ENCODE measurements at places on chromosomes 1 and 21.

- DNase-seq = peak; percentile 91
Observed at GRCh38 chr1:11736746-11737639, 1.1 kb downstream of the AGTRAP start.

- DNase-seq = peak; percentile 22
Observed at GRCh38 chr1:153573351-153573750, 7.7 kb upstream of the S100A2 start.

GRCh38 chr1:236673289-236673919 is 12.9 kb upstream of the ACTN2 start:
- DNase-seq = no peak

DNA sequence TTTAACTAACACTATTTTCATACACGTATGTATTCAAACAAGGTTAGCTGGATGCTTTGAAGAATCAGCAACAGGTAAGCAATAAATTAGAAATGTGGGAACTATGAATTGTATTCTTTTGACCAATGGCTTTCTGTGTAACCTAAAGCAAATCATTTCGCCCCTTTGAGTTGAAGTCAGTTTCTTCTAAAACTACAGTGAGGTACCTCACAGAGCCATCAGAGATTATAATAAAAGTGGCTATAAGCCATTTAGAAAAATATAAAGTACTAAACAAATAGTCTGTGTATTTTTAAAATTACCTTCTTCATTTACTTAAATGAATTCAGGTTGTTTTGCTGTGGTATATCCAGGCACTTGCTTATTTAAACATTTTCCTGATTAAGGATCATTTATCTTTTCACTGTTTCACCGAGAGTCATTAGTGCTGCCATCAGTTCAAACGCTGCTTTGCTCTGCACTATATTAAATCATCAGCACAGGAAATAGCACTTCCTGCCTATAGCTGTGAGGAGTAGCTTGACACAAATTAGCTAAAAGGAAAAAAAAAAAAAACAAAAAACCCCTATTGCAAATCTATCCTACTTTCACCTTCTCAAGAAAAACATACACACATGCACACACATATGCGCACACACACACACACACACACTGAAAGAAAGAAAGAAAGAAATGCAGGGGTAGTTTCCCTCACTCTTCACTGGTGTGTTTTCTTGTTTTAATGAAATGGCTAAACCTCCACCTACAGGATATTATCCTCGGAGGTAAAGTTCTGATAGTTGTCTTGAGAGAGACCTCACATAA is 39.8 kb upstream of the C1orf105 start:
- DNase-seq = no peak

DNA sequence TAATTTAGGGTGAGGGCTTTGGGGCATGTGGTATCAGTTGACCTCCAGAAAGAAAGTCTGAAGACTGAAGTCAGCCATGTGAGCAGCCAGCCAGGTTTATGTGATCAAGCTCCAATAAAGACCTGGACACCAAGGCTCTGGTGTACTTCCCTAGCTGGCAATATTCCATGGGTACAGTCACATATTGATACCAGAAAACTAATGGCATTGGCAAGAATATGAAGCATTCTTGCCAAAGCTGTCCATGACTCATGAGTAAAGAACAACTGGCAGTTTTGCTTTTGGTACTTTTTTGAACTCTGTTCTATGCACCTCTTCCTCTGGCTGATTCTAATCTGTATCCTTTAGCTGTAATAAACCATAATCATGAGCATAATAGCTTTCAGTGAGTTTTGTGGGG is 415.3 kb upstream of the CAMK1G start:
- no peak for DNase-seq

DNA sequence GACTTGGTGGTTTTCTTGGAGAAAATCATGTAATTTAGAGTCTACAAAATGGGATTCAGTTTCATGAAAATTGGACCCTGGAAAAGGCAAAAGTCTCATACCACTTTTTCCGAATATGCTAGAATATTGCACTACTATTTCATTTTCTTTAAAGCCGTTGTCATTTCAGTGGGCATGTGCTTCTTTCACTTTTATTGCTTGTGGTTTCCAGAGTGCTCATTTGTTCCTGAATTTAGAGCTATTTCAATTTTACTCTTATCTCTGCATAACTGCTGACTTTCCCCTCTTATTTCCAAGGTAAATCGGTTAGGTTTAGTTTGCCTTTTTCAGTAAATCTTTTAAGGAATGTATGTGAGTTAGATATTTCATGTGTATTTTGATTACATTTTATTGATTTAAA is 11.6 kb downstream of the HHAT start:
- peak; percentile 37 for DNase-seq

- DNase-seq = peak; percentile 54
Observed at GRCh38 chr1:74180490-74180889, 17.5 kb downstream of the LRRIQ3 start.

DNA sequence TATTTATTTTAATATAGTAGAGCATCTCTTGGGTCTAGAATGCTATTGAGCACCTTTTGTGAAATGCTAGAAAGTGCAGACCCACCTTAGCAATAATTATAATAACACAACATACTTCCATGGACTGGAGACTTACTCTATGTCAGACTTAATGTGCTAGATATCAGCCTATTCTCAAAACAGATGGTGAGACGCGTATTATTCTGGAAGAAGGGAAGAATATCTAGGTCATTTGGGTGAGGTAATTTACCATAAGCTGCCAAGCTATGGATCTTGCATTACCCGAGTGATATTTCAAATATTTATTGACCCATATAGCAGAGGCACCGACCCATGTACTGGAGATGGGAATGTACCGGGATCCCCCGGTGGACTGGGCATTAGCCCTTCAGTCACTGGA is 20.6 kb upstream of the IFNLR1 start:
- no peak for DNase-seq

DNA sequence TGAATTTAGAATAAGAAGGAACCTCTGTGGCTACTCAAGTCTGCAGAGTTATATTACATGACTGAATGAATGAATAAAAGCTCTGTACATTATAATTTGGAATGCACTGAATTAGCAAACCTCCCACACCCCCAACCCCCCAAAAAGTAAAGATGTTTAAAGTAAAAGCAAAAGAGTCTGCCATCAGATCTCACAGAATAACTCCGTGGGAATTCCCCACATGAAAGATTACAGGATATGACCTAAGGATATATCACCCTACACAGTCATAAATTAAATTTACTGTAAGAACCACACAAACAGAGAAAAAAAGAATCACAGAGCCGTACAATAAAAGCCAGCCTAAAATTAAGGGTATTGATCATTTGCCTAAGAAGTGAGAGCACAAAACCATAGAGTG is 587.3 kb downstream of the PTPRC start:
- DNase-seq = no peak

- DNase-seq = no peak
Observed at GRCh38 chr21:36583591-36583990, 103.7 kb upstream of the CLDN14 start.

- peak; percentile 90 for DNase-seq
Observed at GRCh38 chr1:173190101-173190936, 16.8 kb downstream of the TNFSF4 start.

DNA sequence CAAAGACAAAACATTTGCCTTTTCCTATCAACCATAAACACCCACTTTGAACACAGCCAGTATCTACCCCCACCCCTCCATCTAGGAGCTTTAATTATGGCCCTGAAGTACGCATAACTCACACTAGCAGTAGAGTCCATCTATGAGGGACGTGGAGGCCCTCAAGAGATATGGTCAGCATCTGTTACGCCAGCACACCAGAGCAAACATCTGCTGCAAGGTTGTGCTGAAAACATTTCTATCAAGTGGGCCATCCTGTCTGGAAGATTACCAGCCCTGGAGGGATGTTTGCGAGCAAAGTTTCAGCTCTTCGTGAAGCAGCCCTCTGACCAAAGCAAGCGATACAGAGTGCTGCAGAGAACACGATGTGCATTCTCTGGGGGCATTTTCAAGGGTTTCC is 74.6 kb downstream of the SLC45A1 start:
- DNase-seq = no peak

DNA sequence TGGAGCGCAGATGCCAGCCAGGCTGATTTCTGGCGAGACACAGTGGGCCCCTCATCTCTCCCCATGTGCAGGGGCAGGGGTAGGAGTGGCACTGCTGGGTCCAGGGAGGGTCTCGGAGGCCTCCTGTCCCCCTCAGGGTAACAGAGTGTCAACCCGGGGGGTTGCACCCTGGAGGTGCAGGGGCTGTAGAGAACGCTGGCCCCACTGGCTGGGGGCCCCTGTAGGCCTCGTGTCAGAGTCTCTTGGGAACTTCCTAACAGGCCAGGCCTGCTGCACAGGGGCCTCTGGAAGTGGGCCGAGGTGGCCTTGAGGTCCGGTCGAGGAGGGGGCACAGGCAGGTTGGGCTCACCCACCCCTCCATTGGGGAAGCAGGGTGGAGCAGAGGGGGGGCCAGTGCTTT is 38.9 kb upstream of the AJAP1 start:
- DNase-seq = no peak

DNA sequence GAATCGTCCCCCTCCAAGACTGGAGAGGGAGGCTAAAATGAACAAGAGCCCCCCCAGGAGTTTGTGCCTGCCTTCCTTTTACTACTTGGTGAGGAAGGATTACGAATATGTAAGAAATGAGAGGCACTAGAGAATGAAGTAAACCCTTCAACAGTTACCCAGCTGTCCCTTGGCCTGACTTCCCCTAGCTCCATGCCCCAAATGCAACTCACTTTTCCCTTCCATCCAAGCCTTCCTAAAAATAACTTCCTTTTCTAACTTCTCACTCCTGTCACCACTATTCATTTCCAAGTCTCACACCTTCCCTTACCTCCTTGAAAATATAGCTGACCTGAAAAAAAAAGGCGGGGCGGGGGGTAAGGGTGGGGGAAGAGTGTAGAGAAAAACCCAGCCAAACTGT is 96.6 kb upstream of the HNRNPU start:
- peak; percentile 19 for DNase-seq

DNA sequence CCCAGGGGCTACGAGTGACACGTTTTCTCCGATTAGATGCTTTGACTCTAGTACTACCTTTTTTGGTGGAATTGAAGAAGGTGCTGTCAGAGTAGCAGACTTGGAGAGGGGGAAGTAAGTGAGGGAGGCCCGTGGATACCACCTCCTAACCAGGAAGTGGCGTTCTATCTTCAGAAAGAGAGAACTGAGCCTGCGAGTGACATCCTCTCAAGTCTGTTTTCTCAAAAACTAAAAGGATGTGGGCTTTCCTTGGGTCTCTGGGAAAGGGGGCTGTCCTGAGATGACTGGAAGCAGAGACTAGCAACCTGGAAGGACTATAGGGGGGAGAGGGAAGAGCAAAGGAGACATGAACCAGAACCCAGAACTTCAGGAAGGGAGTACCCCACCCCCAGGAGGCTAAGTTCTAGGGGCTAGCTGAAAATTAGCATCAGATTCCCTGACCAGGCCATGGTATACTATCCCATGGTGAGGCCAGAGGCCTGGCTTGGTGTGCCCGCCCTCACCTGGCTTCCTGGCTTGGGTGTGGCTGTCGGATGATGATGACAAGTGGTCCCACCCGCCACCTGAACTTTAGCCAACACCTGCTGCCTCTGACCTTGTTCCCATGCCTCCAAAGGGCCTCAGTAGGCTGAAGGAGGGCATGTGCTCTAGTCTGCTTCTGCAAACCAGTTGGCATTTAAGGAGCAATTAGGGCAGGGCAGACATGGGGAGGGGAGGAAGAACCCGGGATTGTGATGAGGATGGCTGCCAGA is 49.1 kb downstream of the ATP2B4 start:
- peak; percentile 25 for DNase-seq
